ENCODE measurements at places on chromosomes 2 and 18.
A peak's percentile ranks its signal among the peaks of the same experiment; 100 is the strongest.

DNA sequence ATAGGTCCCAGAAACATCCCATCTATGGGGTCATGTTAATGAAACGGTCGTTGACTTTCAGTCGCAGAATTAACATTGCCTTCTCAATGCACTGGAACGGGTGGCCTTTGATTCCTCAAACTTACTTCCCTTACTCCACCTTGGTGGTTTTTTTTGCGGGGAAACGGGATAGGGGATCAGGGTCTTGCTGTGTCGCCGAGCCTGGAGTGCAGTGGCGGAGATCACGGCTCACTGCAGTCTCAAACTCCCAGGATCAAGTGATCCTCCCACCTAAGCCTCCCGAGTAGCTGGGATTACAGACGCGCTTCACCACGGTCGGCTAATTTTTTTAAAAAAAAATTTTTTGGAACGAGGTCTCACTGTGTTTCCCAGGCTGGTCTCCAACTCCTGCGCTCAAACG lies 754 bp downstream of the ATG16L1 start:
- no peak for DNase-seq

GRCh38 chr2:29195796-29196195 lies 80.6 kb downstream of the CLIP4 start:
- no peak for DNase-seq

GRCh38 chr2:196263181-196263747 lies 91.9 kb upstream of the STK17B start:
- DNase-seq: peak; percentile 75

DNA sequence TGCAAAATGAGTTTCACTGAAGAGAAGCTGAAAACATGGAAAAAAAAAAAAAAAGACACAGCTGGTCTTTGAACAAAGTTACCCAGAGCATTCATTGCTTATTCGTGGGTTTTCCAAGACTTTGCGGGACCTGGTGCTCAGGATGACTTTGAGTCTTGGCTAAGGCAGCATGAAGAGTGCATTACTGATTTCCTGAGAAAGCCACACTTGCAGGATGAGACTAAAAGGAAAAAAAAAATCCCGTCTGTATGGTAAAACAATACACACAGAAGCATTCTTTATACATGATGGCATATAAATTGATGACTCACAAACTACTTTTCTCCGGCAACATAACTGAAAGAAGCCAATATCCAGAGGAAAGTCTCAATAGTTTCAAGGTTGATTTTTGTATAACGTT lies 195.4 kb downstream of the SPP2 start:
- DNase-seq: no peak

GRCh38 chr18:13582178-13582670 lies 144.1 kb downstream of the FAM210A start:
- no peak for DNase-seq

DNA sequence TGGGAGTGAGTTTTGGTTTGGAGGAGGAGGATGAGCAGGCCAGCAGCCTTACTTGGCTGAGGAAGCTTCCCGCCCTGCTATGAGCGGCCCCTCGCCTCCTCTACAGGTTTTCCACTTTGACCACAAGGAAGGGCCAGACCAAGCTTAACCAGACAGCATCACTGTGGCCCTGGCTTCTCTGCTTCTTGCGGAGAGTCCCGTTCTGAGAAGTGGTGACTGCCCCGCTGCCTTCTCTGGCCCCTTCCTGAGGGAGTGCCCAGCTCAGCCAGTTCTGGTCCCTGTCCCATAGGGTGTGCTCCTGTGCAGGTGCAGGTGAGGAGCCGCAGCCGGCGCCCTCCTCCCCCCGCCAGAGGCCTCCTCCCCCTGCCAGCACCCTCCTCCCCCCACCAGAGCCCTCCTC lies 101.0 kb downstream of the FAM210A start:
- no peak for DNase-seq

GRCh38 chr2:21263622-21264021 lies 139.9 kb downstream of the TDRD15 start:
- DNase-seq: no peak

- DNase-seq: peak; percentile 81
Measured at GRCh38 chr2:88950010-88950409, 258.5 kb downstream of the RPIA start.

DNA sequence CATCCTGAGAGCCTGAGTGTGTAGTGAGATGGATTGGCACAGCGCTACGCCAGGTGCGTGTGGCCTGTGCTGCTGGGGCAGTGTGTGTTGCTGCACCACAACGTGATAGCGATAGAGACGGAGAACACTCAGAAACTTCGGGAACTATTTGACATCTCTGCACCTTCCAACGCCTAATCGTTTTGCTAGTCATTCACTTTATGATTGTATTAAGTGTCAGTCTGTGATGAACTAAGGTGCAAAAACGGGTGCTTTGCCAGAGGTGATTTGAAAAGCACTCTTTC lies 26.0 kb upstream of the IGFBP2 start:
- no peak for DNase-seq

DNA sequence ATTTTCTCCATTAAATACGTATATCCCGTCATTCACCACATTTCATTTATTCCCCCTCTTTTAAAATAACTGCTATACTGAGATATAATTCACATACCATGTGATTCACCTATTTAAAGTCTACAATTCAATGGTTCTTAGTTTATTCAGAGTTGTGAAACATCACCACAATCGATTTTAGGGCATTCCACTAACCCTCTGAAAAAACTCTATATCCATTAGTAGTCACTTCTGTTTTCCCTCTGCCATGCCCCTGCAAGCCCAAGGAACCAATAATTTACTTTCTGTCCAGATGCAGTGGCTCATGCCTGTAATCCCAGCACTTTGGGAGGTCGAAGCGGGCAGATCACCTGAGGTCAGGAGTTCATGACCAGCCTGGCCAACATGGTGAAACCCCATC lies 95.5 kb upstream of the FZD5 start:
- no peak for DNase-seq

GRCh38 chr2:192983173-192983572 lies 788.4 kb upstream of the TMEFF2 start:
- no peak for DNase-seq

DNA sequence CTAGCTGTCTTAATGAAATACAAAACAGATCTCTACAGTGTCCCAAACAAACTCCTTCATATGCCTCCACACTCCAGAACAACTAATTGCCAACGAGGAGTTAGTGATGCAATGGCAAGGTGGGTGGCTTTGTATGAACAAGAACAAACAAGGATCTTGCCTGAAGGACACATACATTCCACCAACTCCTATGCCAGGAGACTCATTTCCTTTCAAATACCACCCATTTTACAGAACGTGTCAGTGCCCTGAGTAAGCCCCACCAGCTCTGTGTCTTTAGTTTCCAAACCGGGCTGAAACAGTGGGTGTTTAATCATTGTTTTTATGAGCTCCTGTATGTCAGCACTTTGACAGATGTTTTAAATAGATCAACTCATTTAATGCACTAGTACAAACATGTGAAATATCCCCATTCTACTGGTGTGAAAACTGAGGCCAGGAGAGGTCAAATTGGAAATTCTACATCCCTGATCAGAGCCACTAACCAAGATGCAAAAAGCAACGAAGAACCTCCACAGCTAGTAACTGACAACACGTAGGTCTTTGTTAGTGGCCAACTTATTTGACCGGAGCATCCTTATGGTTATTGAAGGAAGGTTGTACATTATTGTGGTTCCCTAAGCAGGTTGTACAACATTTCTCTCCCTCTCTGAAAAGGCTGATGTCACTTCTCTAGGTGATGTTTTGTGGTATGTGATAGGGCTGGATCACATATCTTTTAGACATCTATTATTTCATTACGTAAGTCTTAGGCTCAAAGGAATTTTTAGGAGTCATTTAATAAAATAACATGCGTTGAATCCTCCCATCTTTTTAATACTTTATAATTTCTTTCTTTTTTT lies 534.9 kb upstream of the TNP1 start:
- DNase-seq: no peak

GRCh38 chr2:27807476-27807875 lies 36.0 kb downstream of the MRPL33 start:
- no peak for DNase-seq

DNA sequence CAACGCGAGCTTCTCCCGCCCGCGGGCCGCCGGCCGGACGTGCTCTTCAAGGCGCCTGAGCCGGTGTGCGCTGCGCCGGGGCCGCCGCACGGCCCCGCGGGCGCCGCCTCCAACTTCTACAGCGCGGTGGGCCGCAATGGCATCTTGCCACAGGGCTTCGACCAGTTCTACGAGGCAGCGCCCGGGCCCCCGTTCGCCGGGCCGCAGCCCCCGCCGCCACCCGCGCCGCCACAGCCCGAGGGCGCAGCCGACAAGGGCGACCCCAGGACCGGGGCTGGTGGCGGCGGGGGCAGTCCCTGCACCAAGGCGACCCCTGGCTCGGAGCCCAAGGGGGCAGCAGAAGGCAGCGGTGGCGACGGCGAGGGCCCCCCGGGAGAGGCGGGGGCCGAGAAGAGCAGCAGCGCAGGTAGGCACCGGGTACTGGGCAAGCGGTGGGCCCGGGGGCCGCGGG lies 676 bp downstream of the HOXD11 start:
- DNase-seq: no peak

- no peak for DNase-seq
Measured at GRCh38 chr2:120422465-120423160, 76.7 kb downstream of the INHBB start.

Measured in NAMALWA (cell line).